ENCODE measurements at places on chromosomes 11 and 22. TPM values are rescaled to one million over a fixed set of nuclear protein-coding genes. Genes with fewer than 3 reads are reported as not detected.

The OR8G1 gene
- total RNA-seq, result under 0.01 TPM

GRCh38 chr22:36778020-36778419, 2.1 kb upstream of the IFT27 start:
- no peak for DNase-seq

GRCh38 chr11:12734625-12735024, 60.4 kb downstream of the TEAD1 start:
- no peak for DNase-seq

The BLID gene
- 0.39 TPM for total RNA-seq

DNA sequence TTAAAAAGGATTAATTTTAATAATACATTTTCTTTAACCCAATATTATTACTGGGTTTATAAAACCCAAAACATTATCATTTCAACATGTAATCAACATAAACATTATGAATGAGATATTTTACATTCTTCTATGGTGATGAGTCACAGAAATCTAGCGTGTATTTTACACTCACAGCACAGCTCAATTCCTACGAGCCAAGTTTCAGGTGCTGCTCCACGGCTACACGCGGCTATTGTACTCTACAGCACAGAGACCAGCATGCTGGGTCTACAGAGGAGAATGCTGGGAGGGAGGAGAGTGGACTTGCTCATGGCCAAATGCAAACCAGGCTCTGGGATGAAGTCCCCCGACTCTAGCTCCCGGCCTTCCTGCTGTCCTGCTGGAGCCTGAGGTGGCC, 72.0 kb upstream of the LMO1 start:
- no peak for DNase-seq

DNA sequence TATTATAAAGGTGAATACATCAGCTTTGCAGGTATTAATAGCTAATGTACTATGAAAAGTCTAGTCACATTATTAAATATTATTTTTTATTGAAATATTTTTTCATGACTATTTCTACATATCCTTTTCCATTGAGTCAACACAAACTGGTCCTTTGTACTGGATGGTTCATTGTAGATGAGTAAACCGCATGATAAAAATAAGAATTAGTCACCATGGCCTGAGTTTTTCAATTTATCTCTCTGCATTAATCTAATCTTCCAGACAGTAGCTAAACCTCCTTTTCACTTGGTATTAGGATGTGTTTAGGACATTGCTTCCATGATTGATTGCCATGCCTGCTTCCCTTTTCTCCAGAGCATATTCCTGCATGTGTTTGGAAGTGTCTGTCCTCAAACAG, 439.4 kb upstream of the ARHGAP42 start:
- no peak for DNase-seq

The IL18BP gene
- 1.5 TPM for total RNA-seq

DNA sequence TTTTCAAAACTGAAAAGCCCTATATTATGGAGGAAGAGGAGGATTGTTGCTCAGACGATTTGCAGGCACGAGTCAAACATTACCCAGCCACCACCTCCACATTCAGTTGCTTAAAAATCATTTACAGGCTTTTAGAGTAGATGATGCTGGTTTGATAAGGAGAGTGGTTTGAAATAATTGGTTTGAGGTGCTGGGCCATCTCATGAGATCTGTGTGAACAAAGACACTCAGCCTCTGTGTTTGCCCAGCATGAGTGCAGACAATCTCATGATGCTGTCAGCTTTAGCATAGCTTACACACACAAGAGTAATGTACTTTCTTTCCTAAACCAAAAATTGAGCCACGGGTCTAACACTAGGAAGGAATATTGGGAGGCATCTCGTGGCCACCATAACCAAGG, 4.3 kb downstream of the SLC43A3 start:
- DNase-seq, result no peak

DNA sequence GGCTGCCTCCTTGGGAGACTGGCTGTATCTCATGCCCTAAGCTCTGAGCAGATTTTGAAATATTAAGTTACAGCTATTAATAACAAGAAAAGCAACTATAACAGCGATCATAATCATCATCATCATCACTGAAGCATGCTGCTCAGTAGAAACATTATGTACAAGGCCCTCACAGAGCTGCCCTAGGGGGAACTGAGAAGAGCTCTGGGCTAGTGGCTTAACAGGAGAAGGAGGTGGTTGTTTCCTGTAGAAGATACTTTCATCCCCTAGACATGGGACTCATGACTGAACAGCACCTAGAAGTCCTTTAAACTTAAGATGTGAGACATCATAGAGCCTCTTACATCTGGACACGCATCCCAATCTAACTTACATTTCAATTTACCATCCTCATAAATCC, 332.8 kb upstream of the PLET1 start:
- no peak for DNase-seq

- no peak for DNase-seq
Observed at GRCh38 chr11:70887542-70887827, 364.9 kb downstream of the SHANK2 start.

All from dermis microvascular lymphatic vessel endothelial cell (primary cell).